GM12864 (cell line): ENCODE measurements at places on chromosomes 16 and 17.

- DNase-seq = no peak
Observed at GRCh38 chr17:59802160-59802559, 90.6 kb downstream of the TUBD1 start.

- no peak for DNase-seq
Observed at GRCh38 chr16:12314653-12315185, 338.2 kb downstream of the SNX29 start.

DNA sequence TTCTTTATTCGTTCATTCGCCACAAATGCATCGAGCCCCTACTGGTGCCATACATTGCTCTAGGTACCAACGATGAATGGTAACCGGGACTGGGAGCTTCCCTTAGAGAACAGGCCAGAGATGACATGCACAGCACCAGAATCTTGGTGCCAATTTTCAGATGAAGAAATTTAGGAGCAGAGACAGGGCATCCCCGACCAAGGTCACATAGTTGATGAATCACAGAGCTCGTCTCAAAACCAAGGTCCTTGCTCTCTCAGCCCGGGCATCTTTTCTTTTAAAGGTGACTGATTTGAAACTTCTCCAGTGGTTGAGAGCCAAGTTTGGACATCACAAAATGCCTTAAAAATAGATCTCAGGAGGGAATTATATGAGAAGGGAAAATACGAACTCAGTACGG lies 73.2 kb upstream of the C16orf82 start:
- DNase-seq = no peak

GRCh38 chr16:11603331-11603750 lies 16.6 kb upstream of the LITAF start:
- no peak for DNase-seq

- DNase-seq = no peak
Observed at GRCh38 chr16:3755249-3755648, 37.9 kb upstream of the TRAP1 start.

GRCh38 chr17:44898768-44899073 lies 524 bp downstream of the EFTUD2 start:
- no peak for DNase-seq

DNA sequence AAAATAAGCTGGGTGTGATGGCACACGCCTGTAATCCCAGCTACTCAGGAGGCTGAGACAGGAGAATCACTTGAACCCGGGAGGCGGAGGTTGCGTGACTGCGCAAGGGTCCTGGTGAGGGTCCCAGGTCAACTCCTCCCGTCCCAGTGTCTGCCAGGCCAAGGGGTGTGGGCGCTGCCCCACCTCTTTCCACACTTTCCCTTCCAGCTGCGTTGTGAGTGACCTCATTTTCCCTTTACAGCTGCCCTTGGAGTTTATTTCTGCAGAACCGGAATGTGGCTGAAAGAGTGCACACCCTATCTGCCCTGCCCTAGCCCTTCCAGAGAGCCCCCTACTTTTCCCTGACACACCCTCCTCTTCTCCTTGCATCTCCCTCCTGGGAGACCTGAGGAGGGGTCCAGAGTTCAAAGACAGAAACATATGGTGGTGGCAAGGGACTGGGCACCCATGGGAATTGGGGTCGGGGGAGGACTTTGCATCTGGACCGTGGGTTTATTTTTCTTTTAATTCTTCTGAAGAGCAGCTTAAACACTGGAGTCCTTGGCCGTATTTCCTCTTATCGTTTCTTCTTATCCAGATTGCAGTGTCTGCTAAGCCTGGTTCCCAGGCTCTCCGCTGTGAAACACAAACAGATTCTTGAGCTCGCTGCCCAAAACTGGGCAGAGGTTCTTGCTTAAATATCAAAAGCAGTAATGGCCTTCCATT lies 20.9 kb downstream of the MRC2 start:
- no peak for DNase-seq

GRCh38 chr17:80731323-80731722 lies 186.7 kb downstream of the RPTOR start:
- DNase-seq = no peak

DNA sequence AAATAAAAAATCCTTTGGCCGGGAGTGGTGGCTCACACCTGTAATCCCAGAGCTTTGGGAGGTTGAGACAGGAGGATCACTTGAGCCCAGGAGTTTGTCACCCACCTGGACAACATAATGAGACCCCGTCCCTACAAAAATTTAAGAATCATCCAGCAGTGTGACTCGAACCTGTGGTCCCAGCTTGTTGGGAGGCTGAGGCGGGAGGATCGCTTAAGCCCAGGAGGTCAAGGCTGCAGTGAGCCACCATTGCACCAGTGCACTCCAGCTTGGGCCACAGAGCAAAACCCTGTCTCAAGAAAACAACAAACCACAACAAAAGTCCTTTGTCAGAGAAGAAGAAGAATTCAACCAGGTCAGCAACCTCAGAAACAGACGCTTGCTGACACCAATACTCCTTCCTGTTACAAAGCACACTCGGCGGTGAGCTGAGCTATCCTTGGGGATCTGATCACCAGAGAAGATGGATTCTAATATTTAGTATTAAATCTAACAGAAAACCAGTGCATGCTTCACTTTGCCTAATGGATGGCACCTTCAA lies 12.9 kb upstream of the PVALEF start:
- no peak for DNase-seq

GRCh38 chr17:64503821-64504768 lies 2.0 kb downstream of the DDX5 start:
- DNase-seq = no peak

DNA sequence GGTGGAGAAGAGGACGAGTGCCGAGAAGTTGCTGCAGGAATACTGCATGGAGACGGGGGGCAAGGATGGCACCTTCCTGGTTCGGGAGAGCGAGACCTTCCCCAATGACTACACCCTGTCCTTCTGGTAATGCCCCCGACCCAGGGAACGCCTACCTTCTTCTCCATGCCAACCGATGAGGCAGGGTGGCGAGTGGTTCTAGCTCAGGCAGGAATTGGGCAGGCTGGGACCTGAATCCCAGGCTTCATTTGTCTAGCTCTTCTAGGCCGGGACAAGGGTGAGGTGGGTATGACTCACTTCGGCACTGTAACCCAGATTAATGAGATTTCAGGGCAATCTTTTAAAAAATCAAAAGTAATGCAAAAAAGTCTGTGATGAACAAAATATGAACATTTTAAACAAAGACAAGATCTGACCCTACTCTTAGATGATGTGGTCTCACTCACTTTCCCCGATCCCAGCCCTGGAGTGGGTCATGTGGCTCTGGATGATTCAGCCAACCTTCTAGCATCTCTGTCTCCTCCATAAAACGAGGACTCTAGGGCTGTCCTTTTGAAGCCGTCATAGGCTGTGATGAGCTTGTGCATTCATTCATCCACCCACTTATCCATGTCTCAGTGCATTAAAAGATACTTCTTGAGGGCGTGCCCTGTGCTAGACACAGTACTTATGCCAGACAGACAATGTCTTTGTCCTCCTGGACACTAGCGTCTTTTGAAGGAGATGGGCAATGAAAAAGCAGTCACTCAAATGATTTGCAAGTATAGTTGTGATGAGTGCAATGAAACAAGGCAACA lies 102.6 kb downstream of the SDR42E1 start:
- DNase-seq = no peak

- no peak for DNase-seq
Observed at GRCh38 chr16:2902337-2903130, 9.2 kb upstream of the FLYWCH1 start.
